Vagina (tissue), 2 donors: ENCODE measurements at places on chromosomes 5 and 9. TPM values are rescaled to one million over a fixed set of nuclear protein-coding genes. Genes with fewer than 3 reads are reported as not detected.

DNA sequence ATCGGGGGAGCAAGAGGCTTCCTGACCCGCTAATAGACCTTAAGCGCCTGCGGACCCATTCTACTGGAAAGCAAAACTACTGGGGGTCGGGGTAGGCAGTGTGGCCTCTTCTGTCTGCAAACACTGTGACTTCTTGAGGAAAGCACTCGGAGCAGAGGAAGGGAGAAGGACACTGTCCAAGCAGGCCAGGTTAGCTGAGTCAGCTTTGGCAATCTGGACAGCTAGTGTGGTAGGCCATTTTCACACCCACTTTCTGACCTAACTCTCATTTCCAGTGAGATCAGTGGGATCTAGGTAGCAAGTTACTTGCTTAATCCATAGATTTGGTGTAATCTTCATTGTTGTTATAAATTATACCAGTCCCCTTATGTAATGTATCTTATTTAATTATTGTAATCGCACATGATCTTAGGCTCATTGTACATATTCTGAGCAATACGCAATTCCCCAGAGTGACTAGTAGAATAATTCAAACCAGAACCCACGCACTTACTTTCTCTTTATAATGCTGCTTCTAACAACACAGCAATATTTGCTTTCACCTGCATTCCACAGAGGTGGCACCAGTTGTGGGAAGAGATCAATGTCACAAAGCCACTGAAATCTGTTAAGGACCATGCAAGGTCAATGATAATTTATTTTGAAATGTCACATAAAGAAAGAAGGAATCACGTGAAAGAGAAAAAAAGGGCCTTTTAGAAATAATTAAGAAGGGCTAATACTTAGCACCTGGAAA lies 82.9 kb downstream of the NREP start:
- no peak for DNase-seq
- H3K27me3 ChIP-seq, result no peaks in the 10 kb centered on the region
- no peak overlapping the region for H3K4me3 ChIP-seq
- H3K36me3 ChIP-seq, result no peaks in the 10 kb centered on the region
- H3K4me1 ChIP-seq, result no peaks in the 10 kb centered on the region
- H3K27ac ChIP-seq, result no peak overlapping the region

DNA sequence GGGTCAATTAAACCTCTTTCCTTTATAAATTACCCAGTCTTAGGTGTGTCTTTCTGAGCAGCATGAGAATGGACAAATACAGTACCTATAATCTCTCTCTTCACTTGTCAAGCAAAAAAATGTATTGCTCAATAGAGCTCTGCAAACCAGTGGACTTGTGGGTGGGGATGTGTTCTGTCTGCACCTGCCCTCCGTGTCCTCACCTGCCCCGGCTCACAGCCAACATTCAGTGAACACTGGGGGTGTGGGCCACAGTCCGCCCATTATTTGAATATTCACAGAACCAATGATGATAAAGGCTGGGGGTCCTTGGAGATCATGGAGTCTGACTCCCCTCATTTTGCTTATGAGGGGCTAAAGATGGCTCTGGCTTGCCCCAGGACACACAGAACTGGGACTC lies 36.9 kb upstream of the MED27 start:
- no peak for DNase-seq
- no peak overlapping the region for H3K4me3 ChIP-seq
- H3K36me3 ChIP-seq, result no peaks in the 10 kb centered on the region

- no peak for DNase-seq
- H3K27me3 ChIP-seq, result no peaks in the 10 kb centered on the region
- no peaks in the 10 kb centered on the region for H3K4me1 ChIP-seq
- H3K27ac ChIP-seq, result no peak overlapping the region
These were observed 618.3 kb downstream of the NR2F1-AS1 start for GRCh38 chr5:92962752-92963151.

DNA sequence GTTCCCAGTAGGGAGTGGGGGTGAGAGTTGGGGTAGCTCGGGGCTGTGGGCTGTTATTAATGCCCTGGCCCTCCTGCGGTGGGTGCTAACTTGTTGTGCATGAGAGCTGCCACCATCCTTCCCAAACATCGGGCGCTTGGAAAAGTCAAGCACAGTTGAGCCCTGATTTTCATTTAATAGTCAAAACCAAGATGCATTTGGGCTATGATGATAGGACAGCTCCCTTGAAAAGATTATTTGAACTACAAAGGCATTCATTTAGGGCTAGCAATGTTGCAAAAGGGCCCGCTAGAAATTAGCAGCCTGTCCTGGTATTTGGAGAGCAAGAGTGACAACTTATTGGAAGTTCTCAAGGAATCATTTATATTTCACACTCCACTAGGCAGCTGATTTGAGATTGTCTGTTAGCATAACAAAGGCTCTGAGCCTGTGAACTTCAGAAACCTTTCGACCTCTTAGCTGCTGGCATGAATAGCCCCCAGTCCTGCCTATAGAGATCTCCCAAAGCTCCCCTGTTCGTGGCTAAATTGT lies 128.2 kb upstream of the TMEM161B start:
- H3K27ac ChIP-seq, result no peak overlapping the region
- no peak for DNase-seq
- no peaks in the 10 kb centered on the region for H3K36me3 ChIP-seq
- H3K4me1 ChIP-seq, result no peaks in the 10 kb centered on the region
- H3K4me3 ChIP-seq, result no peak overlapping the region

- no peak overlapping the region for H3K4me3 ChIP-seq
- H3K36me3 ChIP-seq, result no peaks in the 10 kb centered on the region
- no peak for DNase-seq
These were observed 50.3 kb downstream of the MAMDC2 start for GRCh38 chr9:70093944-70094343.

GRCh38 chr5:178545176-178545575 lies 45.0 kb downstream of the COL23A1 start:
- no peaks in the 10 kb centered on the region for H3K27me3 ChIP-seq
- no peak for DNase-seq
- no peak overlapping the region for H3K4me3 ChIP-seq
- H3K4me1 ChIP-seq, result no peaks in the 10 kb centered on the region

The ACSL6 gene
- total RNA-seq, result 0.49 TPM

The IL6ST gene
- 312 TPM for total RNA-seq

The MEGF10 gene
- 0.74 TPM for total RNA-seq

The CACNA1B gene
- 0.74 TPM for total RNA-seq

The GHR gene
- 16.7 TPM for total RNA-seq
